ENCODE measurements at places on chromosomes 4 and X.

- no peak for DNase-seq
Measured at GRCh38 chr4:148044912-148045352, 313.0 kb downstream of the ARHGAP10 start.

- DNase-seq: no peak
Measured at GRCh38 chr4:4792466-4792865, 67.0 kb upstream of the MSX1 start.

DNA sequence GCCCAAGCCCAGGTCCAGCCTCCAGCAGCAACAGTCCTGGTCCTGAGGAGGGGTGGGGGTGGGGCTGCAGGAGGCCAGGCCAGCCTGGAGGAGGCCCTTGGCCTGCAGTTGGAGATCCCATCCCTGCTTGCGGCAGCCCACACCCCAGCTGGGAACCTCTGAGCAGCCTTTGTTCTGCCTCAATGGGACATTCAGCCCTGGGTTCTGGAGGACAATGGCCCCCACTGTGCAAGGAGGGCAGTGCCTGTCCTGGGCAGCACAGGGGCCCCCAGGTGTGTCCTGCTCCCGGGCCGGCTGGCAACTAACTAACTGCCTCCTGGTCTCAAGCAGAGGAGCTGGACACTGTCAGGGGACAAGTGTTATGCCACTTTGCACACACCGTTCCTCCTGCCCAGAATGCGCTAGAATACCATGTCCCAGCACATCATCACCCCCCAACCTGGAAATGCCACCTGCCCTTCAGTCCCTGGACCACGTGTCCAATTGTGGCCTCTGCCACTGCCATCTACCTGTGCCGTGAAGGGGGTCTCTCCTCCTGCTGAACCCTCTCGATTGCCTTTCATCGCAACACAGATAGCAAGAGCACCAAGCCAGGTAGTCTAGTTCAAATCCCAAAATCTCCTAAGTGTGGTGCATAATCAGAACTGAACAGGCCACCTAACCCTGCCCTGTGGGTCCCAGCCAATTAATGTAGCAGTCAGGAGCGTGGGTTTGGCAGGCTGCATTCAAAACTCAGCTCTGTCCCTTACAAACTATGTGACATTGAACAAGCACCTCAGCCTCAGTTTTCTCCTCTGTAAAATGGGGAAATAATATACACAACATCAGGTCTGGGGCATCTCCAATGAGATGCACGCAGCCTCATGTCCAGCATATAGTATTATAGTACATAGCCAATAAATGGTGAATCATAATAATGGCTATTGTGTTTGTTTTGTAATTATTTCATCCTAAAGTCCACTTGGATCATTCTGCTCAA is 8.8 kb downstream of the PPP2R2C start:
- DNase-seq: no peak

DNA sequence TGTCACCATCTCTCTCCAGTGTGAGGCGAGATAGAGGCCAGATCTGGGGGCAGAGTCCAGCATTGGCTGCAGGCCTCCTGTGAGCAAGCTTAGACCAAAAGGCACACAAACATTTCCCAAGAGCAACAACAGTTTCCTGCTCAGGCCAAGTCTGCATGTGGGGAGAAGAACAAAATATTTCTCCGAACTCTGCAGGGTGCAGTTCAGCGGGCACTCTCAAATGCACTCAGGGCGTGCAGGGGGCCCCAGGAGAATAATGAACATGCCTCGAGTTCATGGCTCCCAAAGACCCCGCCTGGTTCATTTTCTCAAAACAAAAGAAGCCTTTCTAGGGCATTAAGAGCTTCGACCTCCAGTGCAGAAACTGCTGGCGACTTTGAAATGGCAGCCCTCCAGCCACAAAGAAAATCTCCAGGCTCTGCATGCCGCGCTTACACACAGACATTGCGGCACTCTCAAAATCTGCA is 57.8 kb upstream of the HELT start:
- DNase-seq: no peak

GRCh38 chr4:152328582-152328981 is 207.3 kb downstream of the FBXW7 start:
- DNase-seq: no peak

DNA sequence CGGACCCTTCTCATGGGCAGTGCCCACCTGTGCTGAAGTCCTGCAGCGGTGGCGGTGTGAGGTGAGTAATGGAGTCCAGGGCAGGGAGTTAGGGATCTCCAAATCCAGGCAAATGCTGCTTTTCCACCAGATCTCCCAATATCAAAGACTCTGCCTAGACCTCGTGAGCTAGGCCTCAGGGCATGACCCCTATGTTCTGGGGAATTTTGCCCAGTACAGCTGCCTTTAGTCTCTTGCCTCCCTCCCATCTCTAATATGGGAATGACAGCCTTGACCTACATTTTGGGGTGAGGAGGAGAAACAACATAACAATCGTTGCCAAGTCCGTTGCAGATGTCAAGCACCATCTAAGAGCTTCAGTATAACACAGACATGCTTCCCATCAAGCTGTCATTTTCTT is 7.3 kb downstream of the PAK3 start:
- no peak for DNase-seq

GRCh38 chrX:77561372-77561771 is 114.2 kb downstream of the FGF16 start:
- no peak for DNase-seq

DNA sequence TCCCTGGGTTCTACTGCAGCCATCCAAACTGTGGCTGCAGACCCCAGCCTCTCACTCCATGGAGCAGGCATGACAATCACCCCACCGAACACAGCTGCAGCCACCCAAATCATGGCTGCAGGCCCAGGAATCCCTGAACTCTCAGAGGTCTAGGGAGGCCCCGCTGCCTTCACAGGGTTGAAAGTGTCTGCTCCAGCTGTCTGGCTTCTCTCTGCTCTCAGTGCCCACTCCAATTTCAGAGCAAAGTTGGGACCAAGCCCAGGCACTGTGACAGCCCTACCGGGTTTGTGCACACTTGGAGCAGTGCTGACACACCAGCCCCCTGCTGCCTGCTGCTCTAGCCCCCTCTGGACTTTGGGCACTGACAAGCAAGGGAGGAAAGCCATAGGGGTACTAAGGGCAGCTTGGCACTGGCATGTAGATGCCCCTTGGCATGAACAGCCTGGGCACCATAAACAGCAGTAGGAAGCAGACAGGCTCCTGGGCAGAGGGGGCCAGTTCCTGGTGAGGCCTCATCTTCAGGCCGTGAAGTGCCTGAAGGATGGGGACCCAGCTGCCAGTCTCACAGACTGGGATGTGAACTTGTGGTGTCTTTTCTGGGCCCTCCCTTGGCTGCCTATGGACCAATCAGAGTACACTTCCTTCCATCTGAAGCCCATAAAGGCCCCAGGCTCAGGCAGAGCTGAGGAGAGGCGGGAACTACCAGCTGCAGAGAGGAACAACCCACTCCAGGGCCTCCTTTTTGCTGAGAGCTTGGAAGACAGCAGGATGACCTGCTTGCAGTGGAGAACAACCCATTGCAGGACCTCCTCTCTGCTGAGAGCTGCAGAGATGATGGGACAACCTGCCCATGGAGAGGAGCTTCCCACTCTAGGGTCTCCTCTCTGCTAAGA is 68.8 kb downstream of the TECRL start:
- no peak for DNase-seq

DNA sequence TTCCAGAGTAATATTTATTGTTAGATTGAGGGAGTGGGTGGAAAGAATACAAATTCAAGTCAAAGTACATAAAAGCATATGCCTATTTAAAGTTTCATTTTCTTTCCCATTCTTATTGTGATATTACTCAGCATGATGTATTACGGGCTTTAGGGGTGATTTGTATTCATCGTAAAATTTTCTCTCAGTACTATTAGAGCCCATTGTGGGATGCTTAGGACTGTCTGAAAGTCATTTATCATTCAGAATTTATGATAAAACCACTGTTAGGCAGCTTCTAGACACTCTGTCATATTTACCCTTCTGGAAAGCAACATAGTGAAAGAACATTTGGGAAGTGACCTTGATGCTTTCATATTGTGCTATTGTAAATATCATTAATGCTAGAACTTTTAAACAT is 45.9 kb downstream of the AGA start:
- DNase-seq: no peak

- DNase-seq: no peak
Measured at GRCh38 chr4:7051144-7051495, 7.9 kb downstream of the TADA2B start.

- no peak for DNase-seq
Measured at GRCh38 chrX:68083510-68083909, 349.8 kb downstream of the OPHN1 start.

GRCh38 chr4:8651661-8652180 is 59.2 kb downstream of the CPZ start:
- no peak for DNase-seq

- DNase-seq: no peak
Measured at GRCh38 chrX:55488593-55489313, 895 bp downstream of the USP51 start.

DNA sequence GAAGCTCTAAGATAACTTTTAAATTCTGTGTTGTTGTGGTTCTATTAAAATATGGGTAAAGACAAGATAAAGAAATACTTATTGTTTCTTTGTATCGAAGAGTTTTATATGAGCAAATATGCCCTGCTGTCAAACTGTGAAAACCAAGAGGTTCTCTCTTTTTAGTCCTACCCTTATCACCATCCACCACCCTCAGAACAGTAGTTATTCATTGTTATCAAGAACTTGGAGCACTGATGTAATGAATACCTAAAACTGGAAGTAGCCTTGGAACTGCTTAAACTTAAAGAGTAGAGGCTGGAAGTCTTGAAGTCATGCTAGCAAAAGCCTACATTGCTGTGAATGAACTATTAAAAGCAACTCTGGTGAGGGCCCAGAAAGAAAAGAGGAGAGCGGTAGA is 9.2 kb downstream of the PIR start:
- no peak for DNase-seq

DNA sequence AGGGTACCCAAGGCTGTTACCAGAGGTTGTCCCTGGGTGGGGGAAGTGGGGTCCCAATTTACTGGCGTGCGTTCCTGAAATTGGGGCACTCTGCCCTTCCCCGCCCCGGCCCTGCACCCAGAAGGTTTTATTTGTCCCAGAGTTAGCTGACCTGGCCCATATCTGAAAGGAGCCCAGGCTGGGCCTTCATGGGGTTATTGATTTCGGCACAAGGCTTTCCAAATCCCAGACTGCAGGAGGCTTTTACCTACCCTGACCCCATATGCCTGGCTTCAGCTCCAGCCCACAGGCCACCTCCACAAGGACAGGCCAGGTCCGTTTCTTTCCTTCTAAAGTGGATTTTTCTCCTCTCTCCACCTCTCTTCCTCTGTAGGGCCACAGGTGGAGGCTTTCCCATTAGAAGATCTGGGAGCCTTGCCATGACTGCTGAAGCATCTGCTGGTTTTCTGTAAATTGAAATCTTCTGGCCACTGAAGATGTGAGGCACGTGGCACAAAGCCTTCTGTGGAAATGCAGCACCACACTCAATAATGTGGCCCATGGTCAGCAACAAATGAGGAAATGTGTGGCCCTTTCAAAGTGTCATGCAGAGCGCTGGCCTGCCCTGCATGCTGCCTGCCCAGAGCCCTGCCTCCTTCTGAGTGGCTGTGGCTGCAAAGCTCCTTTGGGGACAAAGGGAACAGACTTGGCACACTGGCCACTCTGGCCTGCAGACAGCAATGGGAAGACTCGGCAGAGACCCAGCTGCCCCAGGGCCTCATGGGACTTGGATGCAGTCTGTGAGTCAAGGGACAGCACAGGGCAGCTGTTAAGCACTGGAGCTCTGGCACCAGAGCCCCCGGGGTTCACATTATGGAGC is 43.1 kb upstream of the MTM1 start:
- DNase-seq: no peak

DNA sequence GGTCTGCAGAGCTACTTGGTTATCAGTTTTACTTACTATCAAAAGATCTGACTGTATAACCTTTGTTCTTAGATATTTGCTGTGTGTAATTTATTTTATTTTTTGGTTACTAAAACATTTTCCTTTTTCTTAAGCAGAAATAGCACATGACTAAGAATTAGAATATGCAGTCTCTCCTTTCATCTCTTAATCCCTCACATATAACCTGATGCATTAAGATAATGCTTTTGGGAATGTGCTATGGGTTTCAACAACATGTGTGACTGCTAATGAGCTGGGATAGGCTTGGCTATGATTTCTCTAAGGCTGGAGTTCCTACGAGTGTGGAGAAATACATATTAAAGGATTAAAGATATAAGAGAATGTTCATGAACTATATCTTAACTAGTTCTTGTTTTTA is 41.5 kb downstream of the SHROOM3 start:
- DNase-seq: no peak

- no peak for DNase-seq
Measured at GRCh38 chr4:180788729-180789128, 1454.5 kb upstream of the TENM3 start.

DNA sequence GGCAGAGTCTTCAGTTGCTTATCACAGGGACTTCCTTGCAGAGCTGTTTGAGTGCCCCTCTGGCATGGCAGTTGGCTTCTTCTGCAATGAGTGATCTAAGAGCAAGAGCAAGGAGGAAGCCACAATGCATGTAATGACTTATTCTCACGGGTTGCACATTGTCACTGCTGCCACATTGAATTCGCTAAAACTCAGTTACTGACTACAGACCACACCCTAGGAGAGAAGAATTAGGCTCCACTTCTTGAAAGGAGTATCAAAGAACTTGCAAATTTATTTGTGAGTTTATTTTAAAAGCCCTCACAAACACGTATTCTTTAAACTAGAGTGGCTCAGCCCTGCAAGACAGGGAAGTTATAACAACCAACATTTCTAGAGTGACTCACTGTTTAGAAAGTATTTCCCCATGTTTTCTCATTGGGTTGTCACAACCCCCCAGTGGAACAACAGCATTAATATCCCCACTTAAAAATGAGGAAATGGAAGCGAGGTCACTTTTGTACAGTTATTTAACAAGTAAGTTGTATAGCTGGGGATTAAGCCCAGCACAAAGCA is 32.4 kb upstream of the RBPJ start:
- no peak for DNase-seq

DNA sequence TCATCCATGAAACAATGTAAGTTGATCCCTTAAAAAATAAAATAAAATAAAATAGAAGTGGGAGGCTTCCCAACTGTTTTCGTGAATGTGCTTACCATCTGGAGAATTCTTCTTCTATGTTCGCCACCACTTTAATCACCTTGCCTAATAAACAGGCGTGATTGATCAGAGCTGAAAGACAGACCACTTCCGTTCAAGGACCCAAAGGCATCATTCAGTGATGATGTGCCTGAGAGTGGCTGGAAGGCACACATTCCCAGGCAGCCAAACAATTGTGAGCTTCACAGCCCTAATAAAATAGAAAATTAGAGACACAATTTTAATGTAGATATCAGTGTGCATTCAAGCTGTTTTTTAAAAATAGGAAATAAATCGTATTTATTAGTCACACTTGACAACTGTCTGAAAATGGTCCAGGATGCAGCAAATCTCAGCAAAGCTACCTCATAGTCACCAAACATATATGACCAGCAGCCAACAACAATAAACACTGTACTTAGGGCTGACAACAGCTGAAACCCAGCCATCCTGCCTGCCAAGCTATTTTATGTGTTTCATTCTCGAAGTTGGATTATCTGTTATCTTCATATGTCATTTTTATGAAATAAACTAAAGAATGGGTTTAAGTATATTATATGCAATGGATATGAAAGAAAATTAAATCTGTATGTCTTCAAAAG is 163.2 kb upstream of the FAM9B start:
- DNase-seq: no peak
